ENCODE measurements at places on chromosomes 4 and X.

DNA sequence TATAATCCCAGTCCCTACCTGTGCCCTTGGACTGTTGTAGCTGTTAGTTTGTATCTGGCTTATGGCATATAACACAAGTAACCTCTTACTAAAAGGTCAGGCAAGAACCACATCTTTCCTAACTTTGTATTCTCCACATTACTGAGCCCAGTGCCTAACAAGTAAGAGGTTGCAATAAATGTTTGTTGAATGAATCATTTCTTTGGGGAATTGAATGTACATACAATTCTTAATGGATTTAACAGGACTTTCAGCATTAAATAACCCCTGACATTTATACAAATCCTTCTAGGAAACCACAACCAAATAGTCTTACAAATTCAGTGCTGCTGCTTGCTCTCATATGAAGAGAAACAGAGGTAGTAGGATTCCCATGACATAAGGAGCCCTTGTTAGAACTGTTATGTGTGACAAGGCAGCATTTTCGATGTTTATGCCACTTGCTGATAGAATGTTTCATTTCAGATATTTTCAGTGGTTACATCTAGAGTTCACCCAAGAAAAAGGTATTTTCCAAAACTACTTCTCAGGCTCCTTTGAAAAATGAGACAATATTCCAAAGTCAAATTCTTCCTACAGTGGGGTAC is 62.0 kb downstream of the MBNL3 start:
- no peak for DNase-seq

GRCh38 chr4:160498211-160498610 is 1395.3 kb downstream of the RAPGEF2 start:
- no peak for DNase-seq

DNA sequence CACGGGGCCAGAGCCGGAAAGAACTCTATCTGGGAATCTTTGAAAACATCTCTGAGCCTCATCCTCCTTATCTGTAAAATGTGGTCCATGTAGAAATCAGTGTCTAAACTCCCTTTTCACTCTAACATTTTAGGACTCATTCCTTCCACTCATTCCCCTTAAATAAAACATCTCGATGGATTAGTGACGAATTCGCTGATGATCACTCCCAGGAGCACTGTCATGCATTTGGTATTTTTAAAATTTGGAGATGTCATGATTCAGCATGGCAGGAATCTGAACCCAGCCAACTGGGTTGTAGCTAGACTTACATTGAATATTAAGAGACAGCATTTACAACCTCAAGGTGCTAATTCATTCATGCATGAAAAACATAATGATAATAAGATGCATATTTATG is 88.1 kb downstream of the SPANXN3 start:
- DNase-seq, result no peak

DNA sequence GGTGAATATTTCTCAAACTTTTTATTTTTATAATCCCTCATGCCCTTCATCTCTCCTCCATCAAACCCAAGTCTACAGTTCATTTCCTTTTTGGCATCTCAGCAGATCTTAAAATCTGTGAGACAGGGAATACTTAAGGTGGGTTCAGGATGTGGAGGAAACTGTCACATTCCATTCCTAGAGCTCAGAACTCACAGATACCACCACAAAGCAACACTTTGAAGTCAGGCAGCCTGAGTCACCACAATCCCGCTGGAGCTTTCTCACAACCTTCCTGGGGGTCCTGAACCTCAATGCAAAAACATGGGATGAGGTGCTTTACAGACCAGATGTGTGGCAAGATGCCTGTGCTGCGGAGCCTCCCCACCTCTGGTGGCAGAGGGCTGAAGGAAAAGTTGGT is 63.2 kb downstream of the HHIP start:
- no peak for DNase-seq

GRCh38 chr4:139083607-139083955 is 68.0 kb downstream of the NOCT start:
- no peak for DNase-seq

- no peak for DNase-seq
Observed at GRCh38 chr4:25843340-25844097, 19.3 kb downstream of the SEL1L3 start.

DNA sequence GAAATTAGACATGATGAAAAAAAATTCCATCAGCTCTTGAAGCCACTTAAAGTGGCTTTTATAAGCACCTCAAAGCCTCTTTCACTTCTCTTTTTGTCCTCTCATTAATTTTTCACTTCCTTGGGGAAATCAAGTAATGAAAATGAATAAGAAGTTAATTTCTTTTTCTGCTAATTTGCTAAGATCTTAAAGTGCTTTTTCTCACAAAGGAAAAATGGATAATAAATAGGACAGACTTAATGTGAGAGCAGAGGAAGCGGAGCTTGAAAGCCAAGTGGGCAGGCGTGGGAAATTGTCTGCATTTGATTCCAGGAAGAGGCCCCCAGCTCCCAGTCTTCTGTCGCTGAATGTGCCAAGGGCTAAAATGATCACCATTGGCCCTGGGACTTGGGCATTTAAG is 28.6 kb downstream of the CDS1 start:
- DNase-seq, result no peak

- DNase-seq, result no peak
Observed at GRCh38 chr4:101009471-101009870, 337.9 kb downstream of the PPP3CA start.

GRCh38 chr4:133014473-133015135 is 134.5 kb upstream of the PCDH10 start:
- DNase-seq, result no peak

DNA sequence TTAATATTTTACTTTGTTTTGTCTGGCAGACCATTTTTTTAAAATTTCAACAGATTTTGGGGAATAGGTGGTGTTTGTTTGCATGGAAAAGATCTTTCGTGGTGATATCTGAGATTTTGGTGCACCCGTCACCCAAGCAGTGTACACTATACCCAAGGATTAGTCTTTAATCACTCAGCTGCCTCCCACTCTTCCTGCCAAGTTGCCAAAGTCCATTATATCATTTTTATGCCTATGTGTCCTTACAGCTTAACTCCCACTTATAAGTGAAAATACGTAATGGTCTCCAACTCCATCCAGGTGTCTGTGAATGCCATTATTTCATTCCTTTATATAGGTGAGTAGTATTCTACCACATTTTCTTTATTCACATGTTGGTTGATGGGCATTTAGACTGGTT is 281.7 kb upstream of the GK2 start:
- DNase-seq, result no peak

DNA sequence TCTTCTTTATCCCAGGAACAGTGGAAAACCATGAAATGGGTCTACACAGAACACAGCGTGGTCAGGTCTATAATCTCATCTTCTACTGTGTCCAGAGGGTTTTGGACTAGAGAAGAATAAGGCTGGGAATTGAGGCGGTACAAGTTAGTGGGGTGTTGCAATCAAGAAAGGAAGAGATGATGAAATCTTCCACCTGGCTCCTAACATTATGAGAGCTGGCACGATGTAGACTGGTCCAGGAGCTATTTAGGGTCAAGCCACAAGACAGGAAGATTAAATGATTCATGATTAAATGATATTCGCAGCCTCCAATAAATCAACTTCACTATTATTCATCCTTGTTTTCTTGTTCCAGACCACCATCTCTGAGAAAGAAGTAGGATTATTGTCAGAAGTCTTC is 88.0 kb downstream of the ARSF start:
- no peak for DNase-seq

GRCh38 chr4:152309418-152309817 is 226.5 kb downstream of the FBXW7 start:
- no peak for DNase-seq

Measured in CD4-positive, alpha-beta T cell treated with Interleukin-12 subunit alpha and Interleukin-12 subunit beta, for 1 hour (primary cell).